AG10803 (cell line): ENCODE measurements at places on chromosomes 1 and 21.

DNA sequence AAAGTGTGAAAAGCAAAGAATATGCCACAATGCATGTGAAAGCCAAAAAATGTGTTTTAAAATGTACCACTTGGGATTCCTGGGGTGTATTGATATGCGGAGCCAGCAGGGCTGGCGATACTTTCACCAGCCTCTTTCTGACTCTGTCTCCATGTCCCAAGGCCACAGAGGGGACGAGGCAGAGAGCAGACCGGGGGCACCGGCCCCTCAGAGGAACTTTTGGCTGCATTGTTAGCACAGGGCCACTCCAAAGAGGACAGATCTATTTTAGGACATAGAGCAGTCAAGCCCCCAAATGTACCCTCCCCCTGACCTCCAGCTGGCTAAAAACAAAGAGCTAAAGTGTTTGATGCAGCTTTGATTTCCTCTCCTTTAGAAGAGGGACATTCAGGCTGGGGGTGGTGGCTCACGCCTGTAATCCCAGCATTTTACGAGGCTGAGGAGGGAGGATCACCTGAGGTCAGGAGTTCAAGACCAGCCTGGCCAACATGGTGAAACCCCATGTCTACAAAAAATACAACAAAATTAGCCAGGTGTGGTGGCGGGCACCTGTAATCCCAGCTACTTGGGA, 25.6 kb upstream of the ZNF436 start:
- DNase-seq = no peak

DNA sequence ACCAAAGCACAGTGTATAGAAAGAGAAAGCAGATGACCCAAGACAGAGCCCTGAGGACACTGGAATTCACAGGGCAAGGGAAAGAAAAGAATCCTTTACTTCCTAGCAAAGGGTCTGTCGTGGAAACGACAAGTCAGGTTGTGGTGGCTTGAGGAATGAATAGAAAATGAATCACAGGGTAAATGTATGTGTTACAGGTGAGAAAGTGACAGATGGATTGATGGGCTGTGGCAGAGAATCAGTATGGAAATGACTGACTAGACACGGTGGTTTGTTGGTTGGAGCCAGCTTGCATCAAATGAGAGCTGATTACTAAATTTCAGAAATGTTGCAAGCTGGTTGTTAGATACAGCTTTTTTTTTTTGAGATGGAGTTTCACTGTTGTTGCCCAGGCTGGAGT, 46.9 kb downstream of the PTP4A2 start:
- DNase-seq = no peak

DNA sequence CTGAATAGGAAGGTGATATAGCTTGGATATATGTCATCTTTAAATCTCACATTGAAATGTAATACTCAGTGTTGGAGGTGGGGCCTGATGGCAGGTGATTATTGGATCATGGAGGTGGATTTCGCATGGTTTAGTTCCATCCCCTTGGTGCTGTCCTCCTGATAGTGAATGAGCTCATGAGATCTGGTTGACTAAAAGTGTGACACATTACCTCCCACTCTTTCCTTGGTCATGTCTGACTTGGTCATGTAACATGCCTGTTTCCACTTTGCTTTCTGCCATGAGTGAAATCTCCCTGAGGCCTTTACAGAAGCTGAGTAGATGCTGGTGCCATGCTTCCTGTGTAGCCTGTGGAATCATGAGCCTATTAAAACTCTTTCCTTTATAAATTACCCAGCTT, 664.5 kb upstream of the NR5A2 start:
- DNase-seq = no peak

GRCh38 chr1:19384113-19384512, 72.0 kb downstream of the SLC66A1 start:
- no peak for DNase-seq

- DNase-seq = no peak
Observed at GRCh38 chr1:245804696-245805095, 649.9 kb downstream of the KIF26B start.

GRCh38 chr1:214862421-214862820, 220.1 kb upstream of the KCNK2 start:
- DNase-seq = peak; percentile 52

GRCh38 chr1:110214454-110215404, 4.6 kb downstream of the KCNC4 start:
- DNase-seq = peak; percentile 34

DNA sequence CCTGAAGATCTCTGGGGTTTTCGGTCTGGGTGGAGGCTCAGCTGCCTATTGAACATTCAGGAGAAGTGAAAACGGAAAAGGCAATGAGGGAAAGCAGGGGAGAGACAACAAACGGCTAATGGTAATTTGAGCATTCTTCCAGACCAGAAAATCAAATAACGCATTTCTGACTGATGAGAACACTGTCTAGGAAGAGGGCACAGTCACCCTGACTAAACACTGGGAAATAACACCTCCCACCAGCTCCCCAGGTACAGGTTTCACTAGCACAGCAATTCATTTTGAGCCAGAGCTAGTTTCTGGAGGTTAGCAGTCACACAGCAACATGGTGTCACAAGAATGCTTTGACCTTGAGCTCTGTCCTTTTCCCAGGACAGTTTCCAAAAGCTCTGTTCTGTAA, 21.1 kb downstream of the NCF2 start:
- DNase-seq = peak; percentile 21

DNA sequence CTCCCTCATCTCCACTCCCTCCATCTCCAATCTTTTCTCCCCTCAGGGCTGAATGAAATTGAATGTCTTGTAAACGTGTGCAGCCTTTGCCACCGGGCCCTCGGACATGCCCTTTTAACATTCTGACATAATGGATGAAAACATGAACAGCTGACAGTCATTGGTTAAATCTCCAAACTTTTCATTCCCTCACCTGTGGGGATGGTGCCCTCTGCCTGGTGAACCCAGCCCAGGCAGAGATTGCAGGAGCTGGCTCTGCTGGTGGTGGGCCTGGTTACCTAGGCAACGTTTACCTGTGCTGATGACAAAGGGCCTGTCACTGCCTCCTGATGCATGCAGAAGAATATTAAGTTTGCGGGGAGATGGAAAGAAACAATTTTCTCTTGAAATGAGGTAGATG, 21.3 kb downstream of the ST6GALNAC3 start:
- DNase-seq = no peak

DNA sequence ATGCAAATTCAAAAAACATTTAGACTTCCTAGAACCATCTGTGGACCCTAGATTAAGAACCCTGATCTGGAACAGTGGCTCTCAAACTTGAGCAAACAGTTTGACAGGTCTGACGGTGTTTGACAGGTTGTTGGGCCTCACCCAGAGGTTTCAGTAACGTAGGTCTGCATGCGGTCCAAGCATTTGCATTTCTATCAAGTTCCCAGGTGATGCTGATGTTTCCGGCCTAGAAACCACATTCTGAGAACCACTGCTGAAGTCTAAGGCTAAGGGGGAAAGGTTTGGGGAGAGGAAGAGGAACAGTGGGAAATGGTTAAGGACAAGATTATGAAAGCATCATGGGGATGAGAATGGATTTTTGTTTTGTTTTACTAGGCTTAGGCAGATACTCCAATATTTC, 48.6 kb downstream of the MDM4 start:
- DNase-seq = no peak

GRCh38 chr1:246679794-246680177, 44.4 kb upstream of the SCCPDH start:
- DNase-seq = no peak

- no peak for DNase-seq
Observed at GRCh38 chr1:237736372-237737029, 154.2 kb downstream of the ZP4 start.
